ENCODE measurements at places on chromosomes 7 and 10.
A peak's percentile ranks its signal among the peaks of the same experiment; 100 is the strongest.

GRCh38 chr10:129511758-129512157, 44.7 kb downstream of the MGMT start:
- no peak for DNase-seq

- DNase-seq, result peak; percentile 71
These were observed at the start of gene NPM3 for GRCh38 chr10:101782811-101783735. NPM3 (minus strand) TSS chr10:101783446; CDS start chr10:101783390, 56 bp downstream.

DNA sequence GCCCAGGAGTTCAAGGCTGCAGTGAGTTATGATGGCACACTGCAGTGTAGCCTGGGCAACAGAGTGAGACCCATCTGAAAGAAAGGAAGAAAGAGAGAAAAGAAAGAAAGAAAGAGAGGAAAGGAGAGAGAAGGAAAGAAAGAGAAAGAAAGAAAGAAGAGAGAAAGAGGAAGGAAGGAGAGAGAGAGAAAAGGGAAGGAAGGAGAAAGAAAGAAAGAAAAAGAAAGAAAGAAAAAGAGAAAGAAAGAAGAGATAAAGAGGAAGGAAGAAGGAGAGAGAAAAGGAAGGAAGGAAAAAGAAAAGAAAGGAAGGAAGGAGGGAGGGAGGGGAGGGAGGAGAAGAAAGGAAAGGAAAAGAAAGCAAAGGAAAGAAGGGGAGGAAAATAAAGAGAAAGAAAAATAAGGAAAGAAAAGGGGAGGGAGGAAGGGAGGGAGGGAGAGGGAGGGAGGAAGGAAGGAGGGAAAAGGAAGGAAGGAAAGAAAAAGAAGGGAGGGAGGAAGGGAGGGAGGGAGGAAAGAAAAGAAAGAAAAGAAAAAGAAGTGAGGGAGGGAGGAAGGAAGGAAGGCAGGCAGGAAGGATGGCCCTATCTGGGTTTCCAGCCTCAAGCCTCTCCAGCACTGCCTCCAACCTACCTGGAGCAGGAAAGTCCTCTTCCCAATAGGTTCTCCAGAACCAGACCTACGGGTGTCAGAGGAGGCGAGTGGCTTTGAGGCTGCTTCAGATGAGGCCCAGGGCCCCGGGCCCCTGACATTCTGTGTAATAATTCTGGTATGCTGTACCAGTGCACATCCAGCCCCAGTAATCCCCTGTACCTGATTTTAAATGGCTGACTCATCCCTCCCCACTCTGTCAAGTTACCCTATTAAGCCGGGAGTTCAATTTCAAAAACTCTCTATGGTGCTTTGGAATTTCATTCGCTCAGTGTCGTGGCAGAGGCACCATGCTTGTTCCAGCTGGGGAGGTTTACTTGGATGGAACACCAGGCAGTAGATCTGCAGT, 6.8 kb upstream of the PARD3 start:
- DNase-seq, result no peak

DNA sequence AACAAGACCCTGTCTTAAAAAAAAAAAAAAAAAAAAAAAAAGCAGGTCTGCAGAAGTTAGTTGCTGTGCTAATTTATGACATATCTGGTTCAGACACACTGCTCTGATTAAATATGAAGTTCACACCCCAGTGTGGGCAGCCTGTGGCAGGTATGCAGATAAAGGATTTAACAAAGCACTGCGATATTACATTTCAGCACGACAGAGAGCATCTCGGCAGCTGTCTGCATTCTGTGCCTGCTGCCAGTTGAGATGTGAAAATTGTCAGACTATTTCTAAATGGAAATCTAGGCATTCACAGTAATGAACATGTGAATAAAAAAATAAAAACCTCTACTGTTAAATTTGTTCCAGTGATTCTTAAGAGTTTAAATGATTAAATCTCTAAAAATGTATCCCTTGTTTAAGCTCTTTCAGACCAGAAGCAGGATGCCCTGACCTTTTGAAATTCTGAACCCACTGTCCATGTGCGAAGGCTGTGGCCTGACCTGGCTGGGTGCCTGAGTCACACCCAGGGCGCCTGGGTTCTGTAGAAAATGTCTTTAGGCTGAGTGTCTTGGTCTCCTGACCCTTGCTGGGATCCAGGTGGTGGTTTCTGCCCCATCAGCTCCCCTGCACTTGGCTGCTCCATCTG, 272.9 kb downstream of the WDR37 start:
- DNase-seq, result no peak

GRCh38 chr10:8396675-8397074, 342.2 kb downstream of the GATA3 start:
- DNase-seq, result no peak

DNA sequence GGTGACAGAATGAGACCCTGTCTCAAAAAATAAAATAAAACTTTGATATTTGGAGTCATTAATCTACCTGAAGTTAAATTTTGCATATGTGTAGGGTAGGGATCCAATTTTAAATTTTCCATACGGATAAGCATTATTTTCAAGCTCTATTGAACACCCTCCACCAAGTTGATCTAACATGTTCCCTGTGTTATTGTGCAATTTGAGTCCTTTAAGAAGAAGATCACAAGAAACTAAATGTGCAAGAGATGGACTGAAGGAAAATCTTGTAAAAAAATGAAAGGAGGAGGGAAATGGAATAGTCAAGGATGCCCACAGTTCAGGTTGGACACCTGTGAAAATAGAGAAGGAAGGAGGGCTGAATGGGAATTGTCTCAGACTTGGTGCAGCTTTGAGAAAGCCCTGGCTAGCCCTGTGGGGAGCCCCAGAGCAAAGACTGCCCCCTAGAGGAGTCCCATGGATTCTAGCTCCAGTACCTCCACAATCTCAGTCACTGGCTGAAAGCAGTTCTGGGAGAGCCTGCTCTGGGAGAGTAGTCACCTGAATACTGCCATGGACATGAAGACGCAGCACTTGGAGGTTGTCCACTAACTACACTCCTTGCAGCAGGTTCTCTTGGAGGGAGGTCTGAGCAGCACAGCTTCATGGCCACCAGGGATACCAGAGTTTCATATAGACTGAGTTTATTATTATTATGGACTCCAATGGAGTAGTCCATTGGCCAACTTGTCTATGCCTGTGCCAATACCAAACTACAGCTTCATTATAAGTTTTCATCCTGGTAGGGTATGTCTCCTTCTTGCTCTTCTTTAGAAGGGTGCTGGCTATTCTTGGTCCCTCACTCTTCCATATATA, 5.7 kb upstream of the TIAL1 start:
- DNase-seq, result no peak

DNA sequence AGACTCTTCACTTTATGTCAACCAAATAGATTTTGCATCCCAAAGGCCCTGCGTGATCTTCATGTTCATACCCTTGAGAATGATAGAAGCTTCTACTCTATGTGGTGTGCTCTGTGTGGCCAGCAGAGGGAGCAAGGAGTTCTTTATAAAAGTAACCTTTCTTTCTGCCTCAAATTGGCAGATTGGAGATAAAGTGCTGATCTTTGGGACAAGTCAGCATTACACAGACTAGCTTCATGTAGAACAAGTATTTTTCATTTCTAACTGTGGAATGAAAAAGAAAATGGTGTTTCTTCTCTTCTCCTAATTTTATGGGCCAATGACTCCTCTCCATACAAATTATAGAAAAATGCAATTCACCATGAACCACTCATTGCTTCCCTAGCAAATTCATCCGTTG, 1214.1 kb downstream of the SORCS1 start:
- peak; percentile 12 for DNase-seq

- no peak for DNase-seq
These were observed 51.0 kb downstream of the TLL2 start for GRCh38 chr10:96462606-96463151.
